Spinal cord (tissue), 10 donors: ENCODE measurements at places on chromosomes 4 and X.
A peak's percentile ranks its signal among the peaks of the same experiment; 100 is the strongest.

- peaks cover 17% of the 10 kb centered on the region for H3K36me3 ChIP-seq
- H3K27me3 ChIP-seq: no peaks in the 10 kb centered on the region
- peaks cover 66% of the 10 kb centered on the region for H3K4me1 ChIP-seq
- DNase-seq: no peak
Measured at GRCh38 chr4:6364146-6364545, 94.5 kb downstream of the WFS1 start.

DNA sequence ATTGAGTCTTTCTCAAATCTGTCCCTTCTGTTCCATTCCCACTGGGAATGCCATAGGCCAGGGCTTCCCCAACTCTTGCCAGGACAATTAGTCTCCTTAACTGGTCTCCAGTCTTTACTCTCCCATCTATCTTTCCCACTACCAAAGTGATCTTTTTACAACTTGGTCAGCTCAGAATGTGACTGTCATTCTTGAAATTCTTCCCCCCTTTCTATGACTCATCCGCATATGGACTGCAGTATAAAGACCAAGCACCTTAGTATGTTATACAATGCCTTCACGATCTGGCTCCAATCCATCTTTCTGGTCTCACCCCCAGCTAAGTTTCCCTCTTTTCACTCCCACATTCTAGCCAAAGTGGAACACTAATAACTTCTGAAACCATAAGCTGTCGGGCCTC, 383.8 kb downstream of the OPHN1 start:
- no peaks in the 10 kb centered on the region for H3K27me3 ChIP-seq
- H3K27ac ChIP-seq: no peak overlapping the region
- DNase-seq: no peak

- peaks cover 16% of the 10 kb centered on the region for H3K36me3 ChIP-seq
- no peak overlapping the region for H3K4me3 ChIP-seq
- peaks cover 4% of the 10 kb centered on the region for H3K4me1 ChIP-seq
Measured at GRCh38 chr4:139515531-139515958, 40.5 kb downstream of the SETD7 start.

DNA sequence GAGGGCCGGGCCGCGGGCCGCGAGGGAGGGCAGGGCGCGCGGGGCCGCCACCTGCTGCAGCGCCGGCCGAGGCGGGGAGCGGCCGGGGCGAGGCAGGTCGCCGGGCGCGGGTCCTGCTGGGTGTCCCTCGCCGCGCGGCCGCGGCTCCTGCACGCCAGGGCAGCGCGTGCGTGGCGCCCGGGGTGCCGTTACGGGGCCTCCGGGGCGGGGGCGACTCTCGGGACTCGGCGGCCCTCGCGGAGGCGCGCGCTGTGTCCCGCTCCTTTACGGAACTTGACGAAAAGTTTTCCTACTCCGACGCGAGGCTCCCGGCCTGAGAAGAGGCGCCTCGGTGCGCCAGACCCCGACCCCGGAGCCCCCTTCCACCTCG, 329 bp downstream of the TBC1D14 start:
- peaks cover 68% of the 10 kb centered on the region for H3K4me1 ChIP-seq
- no peak for DNase-seq
- no peaks in the 10 kb centered on the region for H3K27me3 ChIP-seq
- H3K4me3 ChIP-seq: peak overlapping the region; percentile 65
- H3K36me3 ChIP-seq: no peaks in the 10 kb centered on the region
- peak overlapping the region; percentile 47 for H3K27ac ChIP-seq

DNA sequence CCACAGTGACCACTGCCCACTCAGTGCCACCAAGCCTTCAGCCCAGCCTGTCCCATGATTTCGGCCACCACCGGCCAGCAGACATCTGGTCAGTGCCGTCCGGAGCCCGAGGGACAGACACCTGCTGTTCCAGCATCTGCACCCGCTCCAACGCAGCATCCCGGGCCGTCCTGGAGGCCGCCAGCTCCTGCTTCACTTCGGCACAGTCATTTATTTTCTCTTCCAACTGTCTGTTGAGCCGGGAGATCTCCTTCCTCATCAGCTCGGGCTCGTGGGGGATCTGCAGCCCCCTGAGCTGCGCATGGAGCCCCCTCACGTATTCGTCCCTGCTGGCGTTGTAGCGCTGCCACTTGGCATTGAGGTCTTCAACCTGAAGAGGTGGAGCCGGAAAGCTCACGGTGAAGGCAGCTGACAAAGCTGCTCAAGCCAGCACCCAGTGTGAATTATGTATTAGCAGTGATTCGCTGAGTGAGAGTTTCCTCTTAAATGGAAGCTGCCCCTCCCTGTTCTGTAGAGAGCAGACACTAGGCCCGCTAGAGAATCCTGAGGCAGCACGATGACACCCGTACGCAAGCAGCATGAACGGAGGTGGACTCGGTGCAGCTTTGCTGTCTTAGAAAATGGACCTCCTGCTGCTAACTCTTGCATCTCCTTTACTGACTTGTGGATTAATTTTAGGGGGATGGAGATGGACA, 11.4 kb downstream of the TNIP2 start:
- no peak overlapping the region for H3K4me3 ChIP-seq
- no peaks in the 10 kb centered on the region for H3K27me3 ChIP-seq
- H3K36me3 ChIP-seq: peaks cover 61% of the 10 kb centered on the region
- no peak for DNase-seq

- H3K4me3 ChIP-seq: no peak overlapping the region
- H3K36me3 ChIP-seq: no peaks in the 10 kb centered on the region
- H3K4me1 ChIP-seq: peaks cover 3% of the 10 kb centered on the region
- no peak for DNase-seq
Measured at GRCh38 chrX:154310616-154311536, 15.3 kb downstream of the TKTL1 start.

DNA sequence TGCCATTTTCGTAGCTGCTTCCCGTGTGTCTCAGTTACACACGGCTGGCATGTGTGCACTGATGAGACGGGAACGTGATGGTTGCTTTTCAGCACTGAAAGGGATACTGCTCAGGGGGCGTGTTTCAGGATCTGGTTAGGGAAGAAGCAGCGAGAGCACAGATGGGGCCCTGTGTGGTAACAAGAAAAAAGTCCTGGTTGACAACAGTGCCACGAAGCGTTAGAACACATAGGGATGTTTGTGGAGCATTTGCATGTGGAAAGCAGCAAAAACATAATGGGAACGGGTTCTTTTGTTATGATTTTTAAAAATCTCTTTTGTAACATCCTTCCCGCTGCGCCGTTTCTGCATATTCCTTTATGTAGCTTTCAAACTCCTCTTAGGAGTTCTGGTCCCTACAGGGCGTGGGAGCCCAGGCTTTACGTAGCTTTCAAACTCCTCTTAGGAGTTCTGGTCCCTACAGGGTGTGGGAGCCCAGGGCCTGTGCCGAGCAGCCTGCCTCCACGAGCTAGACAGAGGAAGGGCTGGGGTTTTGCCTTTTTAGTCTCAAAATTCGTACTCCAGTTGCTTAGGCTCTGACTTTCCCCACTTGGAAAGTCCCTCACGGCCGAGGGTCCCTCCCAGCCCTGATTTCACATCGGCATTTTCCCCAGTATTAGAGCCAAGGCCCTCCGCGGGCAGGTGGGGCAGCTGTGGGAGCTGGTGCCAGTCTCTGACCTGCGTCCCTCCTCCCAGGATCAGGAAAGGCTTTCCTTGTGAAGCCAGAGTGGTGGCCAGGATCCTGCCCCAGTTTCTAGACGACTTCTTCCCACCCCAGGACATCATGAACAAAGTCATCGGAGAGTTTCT, 11.0 kb upstream of the MSANTD1 start:
- no peak overlapping the region for H3K4me3 ChIP-seq
- peaks cover 19% of the 10 kb centered on the region for H3K4me1 ChIP-seq
- no peaks in the 10 kb centered on the region for H3K27me3 ChIP-seq
- DNase-seq: no peak
- H3K36me3 ChIP-seq: peaks cover 94% of the 10 kb centered on the region

- H3K27ac ChIP-seq: no peak overlapping the region
- no peaks in the 10 kb centered on the region for H3K4me1 ChIP-seq
- DNase-seq: no peak
- no peaks in the 10 kb centered on the region for H3K36me3 ChIP-seq
- H3K27me3 ChIP-seq: no peaks in the 10 kb centered on the region
Measured at GRCh38 chr4:146790515-146790914, 151.8 kb downstream of the POU4F2 start.

DNA sequence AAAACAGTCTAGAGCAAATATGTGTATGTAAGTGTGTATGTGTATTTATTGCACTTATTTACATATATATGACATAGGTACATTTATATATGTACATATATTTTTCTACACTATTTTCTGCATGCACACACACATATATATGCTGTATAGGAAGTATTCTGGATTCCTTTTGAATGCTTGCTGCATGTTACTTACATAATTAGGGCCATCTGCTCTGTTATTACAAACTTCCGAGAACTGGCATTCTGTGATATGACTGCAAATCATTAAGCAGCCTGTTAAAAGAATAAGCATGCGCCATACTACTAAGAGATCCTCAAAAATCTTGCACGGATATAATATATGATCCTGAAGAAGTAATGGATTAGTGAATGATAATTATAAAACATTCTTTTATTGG, 1157.6 kb upstream of the TENM3 start:
- H3K4me3 ChIP-seq: no peak overlapping the region
- no peaks in the 10 kb centered on the region for H3K27me3 ChIP-seq
- DNase-seq: no peak
- H3K36me3 ChIP-seq: no peaks in the 10 kb centered on the region
- H3K4me1 ChIP-seq: no peaks in the 10 kb centered on the region

DNA sequence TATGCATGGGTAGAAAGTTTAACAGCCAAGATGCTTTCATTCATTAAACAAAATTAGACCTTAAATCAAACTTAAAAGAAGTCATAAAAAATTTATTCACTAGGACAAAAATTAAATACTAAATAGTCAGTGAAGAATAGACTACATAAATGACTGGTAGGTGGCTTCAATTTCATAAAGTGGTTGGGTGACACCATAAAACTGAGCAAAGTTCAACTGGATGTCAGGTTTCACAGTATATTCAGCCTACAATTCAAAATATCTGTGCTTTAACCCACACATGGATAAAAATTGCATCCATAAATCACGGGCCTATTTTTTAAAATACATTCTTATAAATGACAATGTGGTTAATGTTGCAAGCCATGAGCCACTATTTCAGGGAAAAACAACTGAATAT, 582.3 kb downstream of the IL15 start:
- DNase-seq: no peak
- H3K27ac ChIP-seq: no peak overlapping the region
- H3K36me3 ChIP-seq: no peaks in the 10 kb centered on the region
- no peak overlapping the region for H3K4me3 ChIP-seq
- H3K4me1 ChIP-seq: no peaks in the 10 kb centered on the region

DNA sequence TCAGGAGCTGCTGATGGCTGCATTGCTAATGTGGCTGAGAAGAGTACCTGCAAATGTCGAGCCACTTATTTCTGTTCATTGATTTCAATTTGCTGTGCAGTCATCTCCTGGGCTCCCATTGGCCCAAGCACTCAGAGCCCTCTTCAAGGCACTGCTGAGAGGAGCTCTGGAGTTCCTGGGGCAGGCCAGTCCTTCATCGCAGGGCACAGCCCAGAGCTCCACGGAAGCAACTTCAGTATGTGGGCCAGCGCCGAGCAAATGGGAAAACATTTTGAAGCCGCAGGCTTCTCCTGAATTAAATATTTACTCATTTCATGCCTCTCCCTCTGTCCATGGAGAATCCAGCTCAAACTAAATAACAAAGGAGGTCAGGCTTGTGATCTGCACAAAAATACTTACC, 383.3 kb downstream of the BCOR start:
- no peak overlapping the region for H3K27ac ChIP-seq
- no peaks in the 10 kb centered on the region for H3K36me3 ChIP-seq
- no peak for DNase-seq
- peaks cover 10% of the 10 kb centered on the region for H3K4me1 ChIP-seq
- peaks cover 2% of the 10 kb centered on the region for H3K27me3 ChIP-seq
- H3K4me3 ChIP-seq: no peak overlapping the region

DNA sequence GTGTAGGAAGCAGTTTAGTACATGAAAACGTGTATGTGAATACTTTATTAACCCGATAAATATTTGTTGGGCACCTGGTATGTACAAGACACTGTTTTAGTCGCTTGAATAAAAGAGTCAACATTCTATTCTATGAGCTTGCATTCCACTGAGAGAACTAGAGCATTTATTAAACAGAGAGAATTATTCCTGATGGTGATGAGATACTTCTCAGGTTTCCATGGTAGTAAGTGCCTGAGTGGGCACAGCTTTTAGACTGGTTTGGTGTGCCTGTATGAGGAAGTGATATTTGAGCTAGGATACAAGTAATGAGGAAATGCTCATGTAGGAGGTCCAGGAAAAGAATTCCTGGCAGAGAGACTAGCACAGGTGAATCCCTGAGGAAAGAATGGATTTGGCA, 94.2 kb downstream of the ATP10D start:
- no peak overlapping the region for H3K27ac ChIP-seq
- no peak for DNase-seq
- H3K4me1 ChIP-seq: no peaks in the 10 kb centered on the region
- no peaks in the 10 kb centered on the region for H3K36me3 ChIP-seq

- peak; percentile 36 for DNase-seq
- no peak overlapping the region for H3K4me3 ChIP-seq
- H3K27me3 ChIP-seq: no peaks in the 10 kb centered on the region
- H3K4me1 ChIP-seq: peaks cover 4% of the 10 kb centered on the region
- no peak overlapping the region for H3K27ac ChIP-seq
Measured at GRCh38 chrX:130623518-130623917, 221.7 kb downstream of the RBMX2 start.

DNA sequence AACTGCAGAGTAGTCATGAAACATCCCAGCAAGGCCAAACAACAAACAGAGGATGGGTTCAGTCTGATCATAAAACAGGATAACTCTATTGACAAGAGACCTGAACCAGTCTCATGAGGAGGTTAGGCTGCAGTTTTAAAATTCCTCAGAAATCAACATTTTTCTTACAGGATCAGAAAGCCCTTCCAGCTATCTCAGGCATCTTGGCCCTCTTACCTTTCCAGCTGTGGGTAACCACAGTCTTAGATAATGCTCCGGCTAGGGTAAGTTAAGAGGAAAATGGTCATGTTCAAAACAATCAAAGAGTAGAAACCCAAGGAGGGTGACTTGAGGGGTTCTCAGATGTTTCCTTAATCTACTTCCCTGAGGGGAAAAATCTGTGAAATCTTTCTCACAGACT, 5.1 kb downstream of the CTSO start:
- no peak for DNase-seq
- H3K36me3 ChIP-seq: no peaks in the 10 kb centered on the region
- H3K4me3 ChIP-seq: no peak overlapping the region
